Thyroid gland (tissue), 4 donors: ENCODE measurements at places on chromosomes 13 and 19. TPM values are rescaled to one million over a fixed set of nuclear protein-coding genes. Genes with fewer than 3 reads are reported as not detected.

- DNase-seq = no peak
Observed at GRCh38 chr19:18848878-18849661, 17.3 kb downstream of the UPF1 start.

GRCh38 chr19:56141417-56141993 lies 418 bp downstream of the ZNF444 start:
- peak; percentile 31 for DNase-seq

DNA sequence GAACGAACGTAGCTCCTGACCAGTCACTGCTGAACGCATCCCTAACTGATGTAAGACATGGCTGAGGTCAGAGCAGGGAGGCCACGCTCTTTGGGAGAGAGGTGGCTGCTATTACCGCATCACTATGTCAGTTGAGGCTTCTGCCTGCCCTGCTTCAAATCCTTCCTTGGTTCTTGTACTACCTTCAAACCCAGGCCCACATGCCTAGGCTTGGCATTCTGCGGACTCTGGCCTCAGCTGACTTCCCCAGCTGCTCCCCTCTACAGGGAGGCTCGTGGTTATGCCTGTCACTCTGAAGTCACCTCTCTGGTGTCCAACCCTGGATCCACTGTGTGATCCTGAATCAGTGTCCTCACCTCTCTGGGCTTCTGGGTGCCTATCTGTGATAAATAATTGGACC lies 14.8 kb upstream of the MEIS3 start:
- DNase-seq = no peak

GRCh38 chr13:43058831-43059230 lies 35.4 kb downstream of the DNAJC15 start:
- no peak for DNase-seq

- DNase-seq = peak; percentile 45
Observed at GRCh38 chr19:28868836-28869235, 344.1 kb downstream of the UQCRFS1 start.

DNA sequence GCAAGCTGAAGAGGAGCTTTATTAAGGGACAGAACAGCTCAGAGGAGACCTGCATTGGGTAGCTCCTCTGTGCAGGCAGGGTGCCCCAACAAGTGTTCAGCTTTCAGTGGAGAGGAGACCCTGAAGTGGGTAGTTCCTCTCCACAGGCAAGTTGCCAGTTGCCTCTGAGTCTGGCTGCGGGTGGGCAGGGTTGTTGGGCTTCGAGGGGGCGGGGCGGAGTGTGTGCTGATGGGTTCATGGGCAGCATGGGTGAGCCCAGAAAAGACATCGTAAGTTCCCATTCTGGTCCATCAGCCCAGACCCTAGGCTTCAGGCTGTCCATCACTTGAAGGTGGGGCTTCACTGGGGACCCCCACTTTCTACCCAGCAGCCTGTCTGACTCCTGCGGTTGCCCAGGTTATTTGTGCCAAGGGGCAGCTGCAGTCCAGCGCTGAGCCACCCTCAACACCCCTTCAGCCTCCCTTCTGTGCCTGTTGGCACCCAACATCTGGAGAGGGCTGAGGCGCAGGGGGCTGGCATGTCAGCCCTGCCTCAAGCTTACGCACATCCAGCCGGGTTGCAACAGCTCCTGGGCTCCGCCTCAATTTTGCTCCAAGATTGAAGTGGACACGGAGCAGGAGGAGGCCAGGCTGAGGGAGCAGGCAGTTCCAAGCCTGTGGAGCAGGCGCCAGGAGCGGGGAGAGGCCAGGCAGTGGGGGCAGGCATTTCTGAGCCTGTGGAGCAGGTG lies 350.5 kb upstream of the PCDH20 start:
- no peak for DNase-seq

GRCh38 chr13:75763512-75763911 lies 127.4 kb downstream of the LMO7 start:
- no peak for DNase-seq

DNA sequence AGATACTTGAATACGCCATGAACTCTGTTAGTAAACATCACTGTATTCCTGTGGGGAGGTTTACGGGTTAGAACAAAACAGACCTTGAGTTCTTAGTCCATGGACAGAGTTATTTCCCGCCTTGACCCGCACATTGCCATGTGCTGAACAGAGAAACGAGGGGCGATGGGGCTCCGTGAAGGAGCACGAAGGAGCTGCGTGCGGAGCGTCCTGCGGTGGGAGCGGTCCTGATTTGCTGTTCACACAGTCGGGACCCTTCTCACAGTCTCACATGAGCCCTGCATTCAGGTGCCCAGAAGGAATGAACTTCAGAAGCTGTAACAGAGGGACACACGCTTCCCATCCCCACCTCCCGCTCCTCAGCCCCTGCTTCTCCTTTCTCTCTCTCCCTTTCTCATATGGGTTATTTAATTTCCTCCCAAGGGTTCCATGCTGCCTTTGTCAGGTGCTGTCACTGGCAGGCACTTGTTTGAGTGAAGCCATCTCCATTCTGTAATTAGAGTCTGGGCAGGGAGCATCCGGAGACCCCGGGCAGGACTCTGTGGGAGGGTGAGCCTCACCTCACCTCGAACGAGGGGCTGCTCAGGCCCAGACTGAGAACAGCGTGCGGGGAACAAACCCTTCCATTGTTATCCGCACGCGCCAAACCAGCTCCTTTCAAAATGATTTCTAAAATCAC lies 76.9 kb downstream of the TEX29 start:
- DNase-seq = no peak

GRCh38 chr13:59743195-59743594 lies 420.5 kb downstream of the DIAPH3 start:
- DNase-seq = no peak

DNA sequence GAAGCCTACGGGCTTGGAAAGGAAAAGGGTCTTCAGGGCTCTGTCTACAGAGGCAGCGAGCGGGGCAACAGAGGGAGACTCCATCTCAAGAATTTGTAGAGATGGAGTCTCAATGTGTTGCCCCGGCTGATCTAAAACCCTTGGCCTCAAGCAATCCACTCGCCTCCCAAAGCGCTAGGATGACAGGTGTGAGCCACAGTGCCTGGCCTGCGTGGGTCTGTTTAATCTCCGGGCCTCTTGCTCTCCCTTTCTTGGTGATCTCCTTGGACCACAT lies 8.1 kb downstream of the RPS9 start:
- DNase-seq = no peak

The PRTN3 gene
- total RNA-seq = not detected

The ZNF491 gene
- total RNA-seq = 3.1 TPM

The ANGPTL4 gene
- total RNA-seq = 38.9 TPM

The HCST gene
- total RNA-seq = 1.4 TPM
